ENCODE measurements at places on chromosomes 5 and 9.

DNA sequence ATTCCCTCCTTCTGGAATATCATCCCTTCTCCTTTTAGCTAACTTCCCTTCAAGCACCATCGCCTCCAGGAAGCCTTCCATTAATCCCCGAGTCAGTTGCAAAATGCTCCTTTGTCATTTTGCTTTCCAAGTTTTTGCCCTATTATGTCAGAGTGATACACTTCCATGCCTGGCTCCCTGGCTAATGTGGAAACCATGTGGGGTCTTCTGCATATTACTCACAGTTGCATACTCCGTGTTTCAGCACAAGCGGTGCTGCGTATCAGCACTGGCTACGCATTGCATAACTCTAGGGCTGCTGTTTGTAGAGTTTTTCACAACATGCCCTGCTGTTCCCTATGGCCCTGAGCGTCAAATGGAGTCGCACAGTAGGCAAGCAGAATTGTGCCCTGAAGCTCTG, 1.9 kb downstream of the TEX53 start:
- peak; percentile 80 for DNase-seq

DNA sequence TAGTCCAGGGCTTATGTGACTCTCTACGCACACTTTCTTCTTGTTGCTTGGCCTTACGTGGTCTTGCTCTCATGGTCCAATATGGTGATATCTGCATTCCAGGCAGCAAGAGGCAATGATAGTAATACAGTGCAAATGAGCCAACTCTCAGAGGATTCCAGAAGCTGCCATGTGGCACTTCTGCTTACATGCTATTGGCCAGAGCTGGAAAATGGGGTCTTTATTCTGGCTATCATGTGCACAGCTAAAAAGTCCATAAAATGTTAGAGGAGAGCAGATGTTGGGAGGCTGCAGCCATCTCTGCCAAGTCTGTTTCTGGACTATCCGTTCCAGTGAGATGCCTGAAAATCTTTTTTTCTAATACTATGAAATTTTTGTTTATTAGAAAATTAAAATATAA, 2.9 kb upstream of the SEPTIN8 start:
- DNase-seq: no peak

- DNase-seq: no peak
Measured at GRCh38 chr5:55904152-55904551, 53.0 kb downstream of the IL31RA start.

- DNase-seq: no peak
Measured at GRCh38 chr5:94467346-94467953, 151.0 kb downstream of the KIAA0825 start.

- DNase-seq: no peak
Measured at GRCh38 chr9:134759913-134760312, 118.3 kb downstream of the COL5A1 start.

DNA sequence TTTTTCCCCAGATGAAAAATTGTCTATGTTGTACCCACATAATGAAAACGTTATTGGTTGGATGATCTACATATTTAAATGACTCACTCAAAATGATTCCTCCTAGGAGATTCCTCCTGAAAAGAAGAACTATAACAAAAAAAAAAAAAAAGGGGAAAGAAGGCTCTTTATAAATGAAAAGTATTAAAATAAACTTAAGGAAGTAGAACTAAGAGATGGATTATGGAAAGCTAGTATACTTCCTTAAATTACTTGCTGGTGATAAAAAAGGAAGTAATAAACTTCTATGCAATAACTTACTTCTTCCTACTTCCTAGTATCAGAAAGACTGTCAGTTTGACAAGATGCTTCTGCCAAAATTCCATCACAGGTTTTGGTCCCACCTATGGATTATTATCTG, 1087.7 kb downstream of the CDH12 start:
- DNase-seq: no peak

- DNase-seq: no peak
Measured at GRCh38 chr5:168637281-168637680, 58.1 kb upstream of the PANK3 start.

- DNase-seq: peak; percentile 93
Measured at GRCh38 chr5:172417983-172418630, 36.2 kb downstream of the SH3PXD2B start.

DNA sequence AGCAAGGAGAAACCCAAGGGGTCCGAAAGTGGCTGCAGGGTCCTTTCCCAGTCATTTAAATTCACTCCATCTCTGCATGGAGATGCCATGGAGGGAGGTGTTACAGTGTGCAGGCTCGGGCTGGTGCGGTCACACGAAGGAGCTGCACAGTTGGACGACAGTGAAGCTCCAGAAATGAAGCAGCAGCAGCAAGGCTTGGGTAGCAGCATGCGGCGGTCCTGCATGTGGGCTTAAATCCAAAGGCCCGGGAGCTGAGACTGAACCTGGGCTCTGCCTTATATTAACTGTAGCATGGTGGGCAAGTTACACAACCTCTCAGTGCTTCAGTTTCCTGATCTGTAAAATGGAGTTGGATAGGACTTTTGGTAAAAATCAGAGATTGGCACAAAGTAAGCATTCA, 51.4 kb downstream of the APBA1 start:
- no peak for DNase-seq

All from AG09309 (cell line).